ENCODE measurements at places on chromosomes 1 and 21.

DNA sequence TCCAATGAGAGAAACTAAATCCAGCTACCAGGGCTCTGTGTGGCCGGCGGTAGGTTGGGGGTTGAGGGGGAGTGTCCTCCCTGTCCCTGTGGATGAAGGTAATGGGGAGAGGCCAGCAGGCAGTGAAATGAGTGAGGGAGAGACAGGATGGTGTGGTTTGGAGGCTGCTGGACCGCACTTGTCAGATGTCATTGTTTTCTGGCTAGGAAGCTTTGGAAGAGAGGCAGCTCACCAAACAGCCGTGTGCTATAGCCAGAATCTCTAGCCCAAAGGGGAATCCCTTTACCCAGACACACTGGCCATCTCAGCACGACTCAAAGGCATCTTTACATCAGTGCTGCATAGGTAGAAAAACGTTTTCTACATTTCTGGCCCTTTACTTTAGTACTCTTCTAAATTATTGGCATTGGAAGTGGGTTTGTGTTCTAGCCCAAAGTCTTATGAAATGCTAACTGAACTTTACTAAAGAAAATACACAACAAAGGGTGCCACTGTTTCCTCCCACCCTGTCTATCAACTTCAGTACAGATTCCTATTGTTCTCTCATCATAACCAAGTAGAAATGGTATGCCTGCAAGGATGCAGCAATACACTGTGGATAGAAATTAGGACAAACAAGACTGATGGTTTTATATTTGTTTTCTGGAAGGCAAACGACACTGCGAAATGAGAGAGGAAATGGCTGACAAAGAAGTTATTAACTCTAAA, 95.9 kb upstream of the COA6 start:
- DNase-seq = no peak

- DNase-seq = peak; percentile 46
These were observed 653.8 kb downstream of the NPHP4 start for GRCh38 chr1:5338466-5338865.

DNA sequence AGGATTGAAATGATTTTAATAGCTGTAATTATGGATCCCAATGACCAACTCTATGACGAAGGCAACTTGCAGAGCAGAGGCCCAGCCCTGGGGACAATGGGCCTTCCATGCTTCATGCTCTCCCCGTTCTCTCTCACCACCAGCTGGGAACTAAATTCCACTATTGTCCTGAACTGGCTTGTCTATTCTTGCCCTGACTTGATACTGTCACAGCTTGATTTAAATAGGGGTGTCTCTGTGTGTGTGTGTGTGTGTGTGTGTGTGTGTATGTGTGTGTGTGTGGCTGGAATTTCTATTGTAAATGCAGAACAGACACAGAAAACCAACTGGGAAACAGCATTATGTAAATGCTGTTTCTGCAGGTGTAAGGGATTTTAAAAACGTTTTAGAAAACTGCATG, 57.0 kb downstream of the SLC22A15 start:
- no peak for DNase-seq

DNA sequence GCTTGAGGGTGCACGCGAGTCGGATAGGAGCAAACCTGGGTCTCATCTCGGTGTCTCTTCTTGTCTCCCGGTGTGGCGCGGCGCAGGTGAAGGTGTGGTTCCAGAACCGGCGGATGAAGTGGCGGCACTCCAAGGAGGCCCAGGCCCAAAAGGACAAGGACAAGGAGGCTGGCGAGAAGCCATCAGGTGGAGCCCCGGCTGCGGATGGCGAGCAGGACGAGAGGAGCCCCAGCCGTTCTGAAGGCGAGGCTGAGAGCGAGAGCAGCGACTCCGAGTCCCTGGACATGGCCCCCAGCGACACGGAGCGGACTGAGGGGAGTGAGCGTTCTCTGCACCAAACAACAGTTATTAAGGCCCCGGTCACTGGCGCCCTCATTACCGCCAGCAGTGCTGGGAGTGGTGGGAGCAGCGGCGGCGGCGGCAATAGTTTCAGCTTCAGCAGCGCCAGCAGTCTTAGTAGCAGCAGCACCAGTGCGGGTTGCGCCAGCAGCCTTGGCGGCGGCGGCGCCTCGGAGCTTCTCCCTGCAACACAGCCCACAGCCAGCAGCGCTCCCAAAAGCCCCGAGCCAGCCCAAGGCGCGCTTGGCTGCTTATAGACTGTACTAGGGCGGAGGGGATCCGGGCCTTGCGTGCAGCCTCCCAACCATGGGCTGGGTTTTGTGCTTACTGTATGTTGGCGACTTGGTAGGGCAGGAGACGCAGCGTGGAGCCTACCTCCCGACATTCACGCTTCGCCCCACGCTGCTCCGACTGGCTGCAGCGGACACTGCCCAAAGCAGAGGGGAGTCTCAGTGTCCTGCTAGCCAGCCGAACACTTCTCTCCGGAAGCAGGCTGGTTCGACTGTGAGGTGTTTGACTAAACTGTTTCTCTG, 5.1 kb downstream of the HLX start:
- no peak for DNase-seq

DNA sequence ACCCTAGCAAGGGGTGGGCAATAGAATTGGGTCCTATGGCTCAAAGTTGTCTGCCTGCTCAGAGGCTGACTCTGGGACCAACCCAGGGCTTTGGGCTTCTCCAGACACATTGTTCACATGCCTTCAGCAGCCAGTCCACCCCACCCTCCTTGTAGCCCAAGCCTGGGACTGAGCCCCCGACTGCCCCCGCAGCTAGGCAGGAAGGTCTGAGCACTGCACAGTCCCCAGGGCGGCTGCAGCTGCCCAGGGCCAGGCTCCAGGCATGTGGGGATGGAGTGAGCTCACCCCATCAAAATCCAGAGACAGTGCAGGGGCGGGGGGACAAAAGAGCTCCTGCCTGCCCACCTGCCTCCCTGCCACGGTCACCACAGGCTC, 35.6 kb downstream of the HSPG2 start:
- DNase-seq = no peak

GRCh38 chr1:213651077-213651476, 336.7 kb upstream of the PROX1 start:
- DNase-seq = no peak

- DNase-seq = no peak
These were observed 7.5 kb upstream of the CTPS1 start for GRCh38 chr1:40971966-40972365.

DNA sequence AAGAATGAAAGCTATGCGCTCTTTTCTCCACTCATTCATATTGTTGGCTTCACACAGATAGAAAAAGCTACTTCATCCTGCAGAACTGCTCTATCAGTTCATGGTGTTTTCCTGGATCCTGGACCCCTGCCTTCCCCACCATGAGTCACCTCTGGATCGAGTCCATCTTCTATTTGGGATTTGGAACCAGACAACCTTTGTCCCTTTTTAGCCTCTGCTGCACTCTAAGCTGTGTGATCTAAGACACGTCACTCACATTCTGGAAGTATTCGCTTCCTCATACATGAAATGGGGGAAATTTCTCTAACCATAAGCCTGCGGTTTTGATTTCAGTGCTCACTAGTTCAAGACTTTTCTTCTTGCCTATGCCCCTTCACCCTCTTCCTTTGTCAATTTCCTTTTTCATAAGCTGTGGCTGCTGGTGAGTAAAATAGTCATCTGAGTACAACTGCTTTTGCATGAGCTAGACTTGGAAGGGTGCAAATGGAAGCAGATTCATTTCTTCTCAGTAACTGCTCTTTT, 14.1 kb upstream of the DEGS1 start:
- DNase-seq = no peak

DNA sequence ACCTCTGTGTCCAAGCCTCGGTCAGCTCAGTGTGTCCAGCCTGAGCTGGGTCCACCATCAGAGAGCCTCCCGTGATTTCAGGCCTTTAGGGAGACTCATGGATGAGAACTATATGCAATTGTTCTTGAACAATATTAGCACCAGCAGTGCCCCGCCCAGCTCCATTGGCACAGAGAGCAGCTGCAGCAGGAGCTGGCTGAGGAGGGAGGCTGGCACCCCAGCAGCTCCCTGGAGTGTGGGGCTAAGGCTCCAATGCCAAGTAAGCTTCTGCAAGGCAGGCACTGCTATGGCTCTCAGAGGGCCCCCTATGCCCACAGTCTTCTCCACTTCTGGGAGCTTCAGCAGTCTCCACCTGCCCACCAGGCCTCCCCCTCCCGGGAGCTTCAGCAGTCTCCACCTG, 593.3 kb downstream of the MATN1 start:
- no peak for DNase-seq

GRCh38 chr1:11598461-11598860, 55.8 kb downstream of the FBXO2 start:
- DNase-seq = no peak

- no peak for DNase-seq
These were observed 6.7 kb downstream of the ADIPOR1 start for GRCh38 chr1:202951437-202951836.
